Stimulated activated CD4-positive, alpha-beta T cell treated with anti-CD3 and anti-CD28 coated beads, Interleukin-1b, Interleukin-23, amount 100 ng/mL, for 1 hour (primary cell): ENCODE measurements at places on chromosomes 11 and 22.

DNA sequence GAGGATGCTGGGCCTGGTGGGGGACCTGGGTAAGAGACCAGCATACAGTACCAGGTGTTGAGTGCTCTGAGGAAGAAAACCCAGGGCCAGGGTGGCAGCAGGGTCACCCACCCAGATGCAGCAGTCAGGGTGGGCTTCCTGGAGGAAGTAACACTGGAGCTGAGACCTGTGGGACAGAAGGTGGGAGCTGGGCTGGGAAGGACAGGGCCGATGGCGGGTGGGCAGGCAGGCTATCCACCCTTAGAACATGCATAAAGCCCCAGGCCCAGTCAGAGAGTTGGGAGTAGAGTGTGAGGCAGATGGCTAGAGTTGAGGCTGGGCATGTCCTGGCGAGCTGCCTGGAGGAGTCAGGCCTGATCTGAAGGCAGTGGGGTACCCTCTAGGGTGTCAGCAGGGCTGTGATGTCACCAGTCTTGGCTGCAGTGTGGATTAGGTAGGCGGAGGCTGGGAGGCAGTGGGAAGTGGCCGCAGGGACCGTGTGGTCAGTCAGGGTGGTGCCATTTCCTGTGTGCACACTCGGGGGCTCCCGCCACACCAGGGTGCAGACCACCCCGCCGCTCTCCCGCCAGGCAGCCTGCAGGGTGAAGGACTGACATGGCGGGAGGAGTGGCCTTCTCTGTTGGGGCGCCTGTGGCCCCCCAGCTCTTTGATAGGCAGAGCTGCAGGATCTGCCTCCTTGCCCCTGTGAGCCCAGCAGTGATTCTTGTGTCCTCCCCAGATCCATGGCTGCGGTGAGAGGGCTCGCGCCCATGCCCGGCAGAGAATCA lies 35.3 kb downstream of the IGHMBP2 start:
- no peak for DNase-seq

GRCh38 chr11:12888525-12889158 lies 120.5 kb upstream of the RASSF10 start:
- DNase-seq: peak; percentile 27

DNA sequence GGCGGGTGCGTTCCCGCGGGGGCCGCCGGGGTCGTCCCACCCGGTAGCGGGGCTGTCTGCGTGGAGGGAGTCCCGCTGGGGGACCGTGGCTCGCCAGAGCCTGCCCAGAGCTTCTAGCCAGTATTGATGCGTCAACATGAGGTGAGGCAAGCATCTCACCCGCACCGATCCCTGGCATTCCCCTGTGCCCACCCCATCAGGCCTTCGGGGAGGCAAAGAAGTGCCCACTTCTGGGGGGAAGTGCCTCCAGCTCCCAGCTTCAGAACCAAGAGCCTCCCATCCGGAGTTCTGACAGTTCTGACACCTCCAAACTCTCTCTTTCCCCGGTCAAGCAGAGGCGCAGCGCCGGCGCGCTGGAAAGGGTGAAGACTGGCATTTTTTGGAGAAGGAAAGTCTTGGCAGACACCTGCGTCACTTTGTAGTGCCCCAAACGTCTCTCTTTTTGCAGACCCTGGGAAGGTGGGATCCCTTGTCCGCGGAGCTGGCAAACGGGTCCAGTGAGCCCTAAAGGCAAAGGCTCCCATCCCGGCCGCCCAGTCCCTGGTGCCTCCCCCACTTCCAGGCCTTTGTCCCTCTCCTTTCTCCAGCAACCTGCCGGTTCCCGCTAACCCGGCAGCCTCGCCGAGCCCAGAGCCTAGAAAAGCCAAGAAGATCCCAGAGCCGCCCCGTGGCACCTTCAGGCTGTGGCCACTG lies 3.2 kb upstream of the PAX6 start:
- no peak for DNase-seq

DNA sequence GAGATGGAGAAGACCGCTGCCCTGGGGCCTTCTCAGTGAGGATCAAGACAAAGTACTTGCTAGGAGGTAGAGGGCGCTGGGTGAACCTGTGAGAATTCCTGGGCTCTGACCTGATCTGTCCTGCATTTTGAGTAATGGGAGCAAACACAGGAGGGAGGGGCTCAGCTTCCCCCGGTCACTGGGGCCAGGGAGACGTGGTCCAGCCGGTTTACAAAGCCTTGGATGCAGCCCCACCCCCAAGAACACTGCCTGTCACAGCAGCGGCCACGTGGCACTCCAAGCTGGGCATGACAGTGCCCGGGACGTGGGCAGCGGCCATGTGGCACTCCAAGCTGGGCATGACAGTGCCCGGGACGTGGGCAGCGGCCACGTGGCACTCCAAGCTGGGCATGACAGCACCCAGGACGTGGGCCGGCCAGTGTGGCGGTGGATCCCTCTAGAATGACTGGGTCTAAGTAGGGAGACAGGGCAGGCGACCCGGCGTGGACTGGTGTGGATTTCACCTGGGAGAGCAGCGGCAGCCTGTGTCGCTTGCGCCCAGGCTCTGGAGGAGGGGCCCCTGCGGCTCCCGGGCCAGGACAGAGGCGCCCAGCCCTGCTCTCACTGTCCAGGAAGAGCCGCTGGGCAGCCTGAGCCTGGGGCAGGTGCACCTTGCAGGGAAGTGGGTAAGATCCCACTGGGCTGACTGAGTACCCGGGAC lies 2.5 kb upstream of the TTLL8 start:
- no peak for DNase-seq

DNA sequence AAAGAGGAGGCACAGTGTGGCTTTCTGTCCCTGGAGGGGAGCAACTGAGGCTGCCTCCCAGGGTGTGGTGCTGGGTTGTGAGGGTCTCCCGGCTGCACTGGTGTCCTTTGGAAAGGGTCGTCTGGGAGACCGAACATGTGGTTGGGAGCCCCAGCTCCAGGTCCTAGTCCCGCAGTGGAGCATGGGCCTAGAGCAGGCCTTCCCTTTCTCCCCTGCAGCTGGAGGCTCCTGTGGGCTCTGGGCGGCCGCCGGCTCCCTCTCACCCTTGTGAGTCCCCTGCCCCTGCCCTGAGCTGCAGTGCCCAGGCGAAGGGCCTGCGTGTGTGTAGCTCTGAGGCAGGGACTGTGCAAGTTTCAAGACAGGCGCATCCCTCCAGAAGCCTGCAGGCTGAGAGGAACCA lies 1492.7 kb downstream of the BRD1 start:
- DNase-seq: no peak

DNA sequence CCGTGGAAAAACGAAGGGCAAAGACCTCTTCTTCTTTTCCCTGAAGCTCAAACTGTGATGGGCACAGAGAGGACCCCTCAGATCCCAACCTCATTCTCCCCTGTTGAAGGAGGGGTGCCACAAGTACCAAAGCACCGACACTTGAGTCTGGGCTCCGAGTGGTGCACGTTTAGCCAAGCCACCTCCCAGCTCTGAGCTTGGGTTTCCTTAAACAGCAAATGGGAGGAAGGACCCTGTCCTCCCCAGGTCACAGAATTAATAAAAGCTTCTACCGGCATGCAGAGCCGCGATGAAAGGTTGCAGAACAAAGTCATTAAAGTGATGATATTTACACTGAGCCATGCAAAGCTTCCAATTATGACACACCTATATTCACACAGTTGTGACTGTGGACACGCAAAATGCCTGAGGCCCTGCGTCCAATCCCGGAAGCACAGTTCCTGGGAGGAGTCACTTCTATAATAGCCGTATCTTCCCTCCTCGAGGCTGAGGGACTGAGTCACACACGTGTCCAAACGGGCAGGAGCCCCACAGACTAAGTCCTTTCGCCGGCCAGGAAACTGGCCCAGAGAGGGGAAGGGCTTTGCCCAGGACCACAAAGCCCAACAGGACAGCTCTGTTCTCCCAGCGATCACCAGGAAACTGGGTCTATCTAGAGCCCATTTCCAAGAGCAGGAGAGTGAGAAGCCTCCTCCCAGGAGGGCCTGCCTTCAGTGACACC lies 922 bp upstream of the CSNK1E start:
- no peak for DNase-seq

GRCh38 chr11:126456783-126457542 lies 101.5 kb downstream of the ST3GAL4 start:
- DNase-seq: no peak

DNA sequence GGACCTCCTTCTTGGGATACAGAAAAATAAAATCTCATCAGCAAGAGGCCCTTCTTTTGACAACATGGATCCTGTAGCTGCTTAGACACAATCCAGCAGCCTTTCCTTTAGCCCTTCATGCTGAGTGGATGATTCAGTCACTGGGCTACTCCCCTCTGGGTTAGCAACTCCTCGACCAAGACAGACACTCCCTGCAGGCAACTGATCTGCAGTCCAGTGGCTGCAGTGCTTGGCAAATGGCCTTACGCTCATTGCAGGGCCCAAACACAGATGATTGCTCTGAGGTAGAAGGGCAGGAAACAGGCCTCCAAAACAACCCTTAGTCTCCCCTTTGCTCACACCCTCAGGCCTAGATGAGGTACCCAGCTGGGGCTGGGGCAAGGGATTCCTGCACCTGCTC lies 73.2 kb upstream of the OPCML start:
- DNase-seq: no peak

- DNase-seq: no peak
These were observed 12.5 kb upstream of the THRSP start for GRCh38 chr11:78050964-78051831.

DNA sequence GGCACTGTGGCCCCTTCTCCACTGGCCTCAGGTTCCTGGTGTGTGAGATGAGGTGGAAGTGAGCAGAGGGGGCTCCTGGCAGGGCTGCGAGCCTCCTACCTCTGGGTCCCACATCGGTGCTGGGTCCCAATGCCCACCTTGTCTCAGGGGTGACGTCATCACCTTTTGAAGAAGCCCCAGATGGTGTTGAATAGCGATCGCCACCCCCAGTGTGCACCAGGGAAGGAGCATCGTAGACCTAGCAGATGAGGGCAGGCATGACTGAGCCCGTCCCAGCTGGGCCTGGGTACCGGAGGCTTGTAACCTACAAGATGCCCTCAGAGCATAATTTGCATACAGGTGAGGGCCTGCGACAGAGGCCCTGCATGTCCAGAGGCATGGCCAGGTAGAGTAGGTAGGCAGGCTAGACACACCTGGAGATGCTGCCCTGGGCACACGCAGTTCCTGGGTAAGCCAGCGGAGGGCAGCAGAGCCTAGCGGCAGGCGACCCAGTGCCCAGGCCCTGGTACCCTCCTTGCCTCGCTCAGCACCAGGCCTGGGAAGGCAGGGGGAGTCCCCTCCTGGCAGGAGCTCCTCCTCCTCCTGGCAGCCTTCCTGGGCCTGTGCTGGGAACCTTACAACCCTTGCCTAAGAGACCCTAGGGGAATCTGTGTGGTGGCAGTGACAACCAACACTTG lies 52.5 kb downstream of the TPCN2 start:
- DNase-seq: peak; percentile 54

DNA sequence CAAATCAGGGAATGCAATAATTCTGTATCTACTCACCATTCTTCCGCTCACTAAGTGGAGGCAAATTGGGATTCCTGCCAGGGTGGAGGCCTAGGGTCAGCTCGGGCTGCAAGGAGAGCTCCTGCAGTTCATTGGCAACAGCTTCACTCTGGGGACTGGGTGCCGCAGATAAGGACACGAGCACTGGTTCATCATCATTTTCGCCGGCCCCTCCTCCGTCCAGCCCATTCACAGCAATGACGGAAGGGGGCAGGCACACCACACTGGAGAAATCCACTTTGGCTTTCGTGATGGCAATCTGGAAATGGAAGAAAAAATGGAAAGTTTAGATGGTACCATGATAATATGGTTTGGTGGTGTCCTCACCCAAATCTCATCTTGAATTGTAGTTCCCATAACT lies 84.4 kb downstream of the MRTFA start:
- no peak for DNase-seq

DNA sequence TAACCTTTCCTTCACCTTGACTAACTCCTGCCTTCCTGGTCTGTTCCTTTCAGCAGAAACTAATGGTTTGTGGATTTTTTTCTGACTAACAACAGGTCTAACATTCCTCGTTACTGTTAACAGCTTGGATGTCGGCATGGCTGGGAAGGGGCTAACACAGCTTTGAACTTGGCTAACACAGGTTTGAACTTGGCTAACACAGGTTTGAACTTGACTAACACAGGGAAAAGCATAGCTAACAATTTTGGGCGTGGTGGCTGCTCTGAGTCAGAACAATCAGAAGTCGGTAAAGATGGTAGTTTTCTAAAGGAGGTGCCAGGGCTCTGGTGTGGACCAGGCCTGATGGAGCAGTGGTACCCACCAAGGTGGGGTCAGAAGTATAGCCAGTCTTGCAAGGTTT lies 16.1 kb downstream of the MIAT start:
- DNase-seq: no peak

DNA sequence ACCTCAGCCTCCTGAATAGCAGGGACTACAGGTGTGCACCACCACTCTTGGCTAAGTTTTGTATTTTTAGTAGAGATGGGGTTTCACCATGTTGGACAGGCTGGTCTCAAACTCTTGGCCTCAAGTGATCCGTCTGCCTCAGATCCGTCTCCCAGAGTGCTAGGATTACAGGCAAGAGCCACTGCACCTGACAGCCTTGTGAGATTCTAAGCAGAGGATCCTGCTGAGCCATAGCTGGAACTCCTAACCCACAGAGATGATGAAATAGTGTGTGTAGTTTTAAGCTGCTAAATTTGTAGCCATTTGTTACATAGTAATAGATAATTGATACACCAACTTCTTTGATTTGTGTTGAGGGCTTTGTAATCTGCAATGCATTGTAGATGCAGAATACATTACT lies 51.1 kb downstream of the CLMP start:
- no peak for DNase-seq

- DNase-seq: no peak
These were observed 41.5 kb upstream of the CARD18 start for GRCh38 chr11:105181100-105181499.

DNA sequence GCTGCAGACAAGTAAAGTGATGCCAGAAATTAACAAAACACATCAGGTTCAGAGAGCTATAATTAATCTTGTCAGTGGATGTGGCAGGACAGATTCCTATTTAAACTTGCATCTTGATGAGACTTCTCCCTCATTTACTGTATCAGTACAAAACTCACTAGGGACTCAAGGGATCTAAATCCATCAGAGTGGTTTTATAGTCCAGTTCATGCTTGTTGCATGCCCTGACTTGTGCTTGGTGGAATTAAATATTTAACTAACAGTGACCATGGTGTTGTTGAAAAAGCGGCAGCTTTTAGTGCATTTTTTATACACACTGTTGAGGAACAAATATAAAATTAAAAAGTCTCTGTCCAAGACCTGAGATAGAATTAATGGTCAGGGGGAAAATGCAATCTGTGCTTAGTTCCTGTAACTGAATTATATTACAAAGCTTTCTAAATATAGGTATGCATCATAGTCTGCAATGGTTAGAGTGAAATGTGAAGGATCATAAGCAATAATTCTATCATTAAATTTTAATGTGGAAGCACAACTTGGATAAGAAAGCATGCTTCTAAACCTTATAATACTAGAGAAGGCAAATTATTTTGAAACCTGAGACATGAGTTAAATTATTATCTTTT lies 1475.5 kb upstream of the TENM4 start:
- no peak for DNase-seq

DNA sequence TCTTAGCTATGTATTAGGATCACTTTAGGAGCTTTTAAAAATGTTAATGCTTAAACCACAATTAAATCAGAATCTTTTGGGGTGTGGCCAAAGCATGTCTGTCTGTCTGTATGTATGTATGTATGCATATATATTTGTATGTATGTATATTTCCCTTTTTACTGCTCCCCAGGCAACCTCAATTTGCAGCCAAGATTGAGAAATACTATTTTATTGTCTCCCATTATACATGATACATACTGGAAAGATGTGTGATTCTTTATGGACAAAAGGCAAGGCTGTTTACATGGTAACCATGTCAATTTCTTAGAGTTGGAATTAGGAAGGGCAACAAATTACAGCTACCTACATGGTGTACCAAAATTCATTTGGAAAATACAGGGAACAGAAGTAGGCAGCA lies 783.6 kb downstream of the ETS1 start:
- no peak for DNase-seq

GRCh38 chr11:68061508-68061907 lies 22.7 kb downstream of the TCIRG1 start:
- DNase-seq: no peak
